CD4-positive, alpha-beta T cell treated with Interleukin-12 subunit alpha and Interleukin-12 subunit beta, for 1 hour (primary cell): ENCODE measurements at places on chromosomes 7 and 10.

DNA sequence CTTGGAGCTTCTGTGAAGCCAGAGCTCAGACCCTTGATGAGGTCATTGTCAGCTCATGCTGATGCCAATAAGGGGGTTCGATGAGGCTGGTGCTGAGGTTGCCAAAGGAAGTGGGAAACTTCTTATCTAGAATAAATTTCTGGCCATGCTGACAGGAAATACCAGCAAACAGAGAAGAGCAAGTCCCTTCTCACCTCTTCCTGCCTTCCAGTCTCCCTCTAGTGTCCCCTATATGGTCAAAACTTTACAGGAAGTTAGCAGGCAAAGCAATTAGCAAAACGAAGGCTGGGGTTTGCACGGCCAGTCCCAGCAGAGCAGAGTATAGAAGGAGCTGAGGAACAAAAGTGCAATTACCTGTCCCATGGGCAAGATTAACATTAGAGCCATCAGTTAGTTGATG is 15.1 kb upstream of the NEUROG3 start:
- DNase-seq, result no peak

DNA sequence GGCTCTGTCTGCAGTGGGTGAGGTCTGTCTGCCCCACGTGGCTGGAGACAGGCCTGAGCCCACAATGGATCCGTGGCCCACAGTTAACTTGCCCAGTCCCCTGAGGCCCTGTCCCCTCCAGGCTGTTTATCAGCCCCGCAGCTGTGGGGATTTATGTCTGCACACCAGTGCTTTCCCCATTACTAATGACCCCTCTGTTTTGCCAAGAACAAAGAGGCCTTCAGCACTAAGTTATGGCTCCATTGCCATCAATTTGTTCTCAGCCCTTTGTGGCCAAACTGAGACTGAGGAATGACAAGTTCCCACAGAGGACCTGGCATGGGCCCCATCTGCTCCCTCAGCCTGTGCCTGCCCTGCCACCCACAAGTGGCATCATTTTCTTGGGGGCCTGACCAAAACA is 138.2 kb downstream of the C10orf105 start:
- DNase-seq, result no peak

- no peak for DNase-seq
Observed at GRCh38 chr7:26345202-26345601, 53.5 kb downstream of the SNX10 start.

GRCh38 chr10:4081685-4082111 is 296.7 kb upstream of the KLF6 start:
- no peak for DNase-seq

DNA sequence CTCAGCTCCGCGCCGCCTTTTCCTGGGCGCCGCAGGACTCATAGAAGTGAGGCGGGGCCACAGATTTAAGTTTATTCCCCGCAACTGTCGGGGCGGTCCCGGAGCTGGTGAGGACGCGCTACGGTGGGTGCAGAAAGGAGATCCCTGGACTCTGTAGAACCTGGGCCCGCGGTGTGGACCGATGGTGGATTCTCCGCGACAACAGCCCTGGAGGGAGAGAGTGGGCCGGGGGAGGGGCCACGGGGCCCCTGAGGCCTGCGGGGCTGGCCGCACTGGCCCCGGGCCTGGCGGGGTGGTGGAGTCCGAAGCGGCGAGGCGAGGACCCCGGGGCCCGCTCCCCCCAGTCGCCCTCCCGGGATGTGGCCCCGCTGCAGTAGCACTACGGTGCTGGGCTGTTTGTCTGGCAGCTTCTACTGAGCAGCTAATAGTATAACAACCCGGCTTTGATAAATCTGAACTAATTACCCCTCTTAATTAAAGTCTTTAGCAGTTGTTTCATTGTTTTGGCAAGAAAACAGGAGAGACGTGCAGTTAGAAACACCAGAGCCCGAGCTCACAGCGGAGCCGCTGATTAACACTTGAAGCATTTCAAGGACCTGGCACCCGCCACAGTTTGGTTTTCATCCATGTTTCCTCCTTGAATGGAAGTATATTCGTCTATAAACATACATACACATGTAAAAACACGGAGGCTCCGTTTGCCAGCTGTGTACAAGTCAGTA is 4.2 kb downstream of the FEZF1 start:
- no peak for DNase-seq

- no peak for DNase-seq
Observed at GRCh38 chr7:39507866-39508551, 58.2 kb upstream of the YAE1 start.

DNA sequence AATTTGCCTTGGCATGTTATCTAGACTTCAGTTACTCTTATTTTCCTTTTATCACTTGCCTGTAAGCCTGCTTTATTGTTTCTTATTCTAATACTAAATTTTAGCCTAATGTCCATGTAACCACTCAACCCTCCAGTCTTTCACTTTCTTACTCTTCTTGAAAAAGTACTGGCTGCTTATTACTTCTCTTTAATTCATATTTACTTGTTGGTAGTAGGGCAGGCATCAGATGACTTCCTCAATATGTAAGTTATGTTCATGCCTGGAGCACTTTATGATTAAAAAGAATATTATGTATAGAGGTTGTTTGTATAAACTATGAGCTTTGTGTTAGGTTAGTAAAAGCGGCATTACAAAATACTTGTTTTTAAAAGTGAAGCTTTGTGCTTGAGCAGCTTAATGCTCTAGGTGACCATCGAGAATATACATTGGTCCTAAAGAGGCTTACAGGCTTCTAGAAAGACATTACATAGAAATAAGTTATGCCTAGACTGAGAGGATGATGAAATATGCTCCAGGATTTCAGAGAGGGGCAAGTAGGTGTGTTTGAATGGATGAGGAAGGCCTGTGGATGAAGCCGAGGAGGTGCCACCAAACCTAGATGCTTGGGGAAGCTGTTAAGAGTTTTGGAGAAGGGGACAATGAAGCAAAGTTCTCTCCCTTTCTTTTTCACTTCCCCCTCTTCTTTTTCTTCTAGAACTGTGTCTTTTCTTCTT is 207.1 kb upstream of the HDAC9 start:
- DNase-seq, result no peak

DNA sequence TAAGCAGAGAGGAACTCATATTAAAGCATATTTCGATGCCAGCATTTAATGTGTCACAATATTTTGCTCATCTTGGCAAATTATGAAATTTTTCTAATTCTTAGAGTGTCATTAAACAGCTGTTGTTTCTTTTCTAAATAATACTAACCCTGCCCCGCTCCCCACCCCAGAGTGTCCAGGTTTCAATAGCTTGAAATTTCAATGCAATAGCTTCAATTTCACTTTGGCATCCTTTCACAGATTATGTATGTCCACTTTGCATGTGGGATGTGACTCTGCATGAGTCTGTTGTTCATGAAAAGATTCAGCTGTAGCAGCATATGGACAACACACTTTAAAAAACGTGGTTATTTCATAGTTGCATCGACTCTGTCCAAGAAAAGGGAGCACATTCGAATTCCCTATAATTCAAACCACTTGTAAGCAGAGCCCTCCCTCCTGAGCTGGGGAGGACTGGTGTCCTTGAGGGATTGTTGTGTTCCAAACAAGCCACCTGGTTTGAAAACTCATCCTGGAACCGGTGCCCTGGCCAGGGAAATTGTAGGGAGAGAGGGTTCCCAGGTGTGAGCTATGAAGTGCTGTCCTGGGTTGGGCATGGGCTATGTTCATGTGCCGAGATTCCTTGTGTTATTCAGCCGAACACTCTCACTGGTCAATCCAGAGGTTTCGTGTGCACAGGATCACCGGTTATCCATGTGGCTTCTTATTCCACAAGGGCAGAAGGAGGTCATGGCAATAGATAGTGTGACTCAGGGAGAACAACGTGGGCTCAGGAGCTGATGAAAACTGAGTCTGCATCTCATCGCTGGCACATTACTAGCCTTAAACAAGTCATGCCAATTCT is 64.6 kb upstream of the CREB5 start:
- DNase-seq, result no peak

DNA sequence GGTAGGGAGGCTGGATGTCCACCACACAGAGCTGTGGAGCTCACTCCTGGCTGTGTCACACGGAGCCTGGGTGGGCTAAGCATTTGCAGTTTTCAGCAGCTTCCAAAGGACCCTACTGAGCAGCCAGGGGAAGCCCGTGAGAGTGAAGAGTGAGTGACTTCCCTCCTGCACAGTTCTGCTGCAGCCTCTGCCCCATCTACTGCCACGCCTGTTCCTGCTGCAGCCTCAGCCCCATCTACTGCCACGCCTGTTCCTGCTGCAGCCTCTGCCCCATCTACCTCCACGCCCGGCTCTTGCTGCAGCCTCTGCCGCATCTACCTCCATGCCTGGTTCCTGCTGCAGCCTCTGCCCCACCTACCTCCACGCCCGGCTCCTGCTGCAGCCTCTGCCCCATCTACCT is 12.2 kb downstream of the ADAM8 start:
- peak; percentile 59 for DNase-seq

- DNase-seq, result no peak
Observed at GRCh38 chr10:546971-547590, 142.4 kb downstream of the DIP2C start.

- DNase-seq, result no peak
Observed at GRCh38 chr7:76294344-76295024, 8.0 kb upstream of the HSPB1 start.

DNA sequence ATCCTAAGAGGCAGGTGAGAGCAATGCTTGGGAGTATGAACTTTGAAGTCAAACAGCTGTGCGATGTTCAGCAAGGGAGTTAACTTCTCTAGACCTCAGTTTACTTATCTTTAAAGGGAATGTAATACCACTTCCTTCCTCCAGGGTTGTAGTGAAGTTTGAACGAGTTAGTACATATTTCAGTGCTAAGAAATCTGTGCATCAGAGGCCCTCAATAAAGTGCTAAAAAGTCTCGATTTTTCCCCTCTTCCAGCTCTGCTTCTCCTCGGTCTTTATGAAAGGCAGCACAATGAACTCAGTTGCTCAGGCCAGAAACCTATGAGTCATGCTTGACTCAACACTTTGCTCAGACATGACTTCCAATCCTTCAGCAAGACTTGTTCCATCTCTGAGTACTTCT is 418.9 kb downstream of the MDFIC start:
- no peak for DNase-seq

- no peak for DNase-seq
Observed at GRCh38 chr10:72323771-72324191, 30.9 kb downstream of the DNAJB12 start.

DNA sequence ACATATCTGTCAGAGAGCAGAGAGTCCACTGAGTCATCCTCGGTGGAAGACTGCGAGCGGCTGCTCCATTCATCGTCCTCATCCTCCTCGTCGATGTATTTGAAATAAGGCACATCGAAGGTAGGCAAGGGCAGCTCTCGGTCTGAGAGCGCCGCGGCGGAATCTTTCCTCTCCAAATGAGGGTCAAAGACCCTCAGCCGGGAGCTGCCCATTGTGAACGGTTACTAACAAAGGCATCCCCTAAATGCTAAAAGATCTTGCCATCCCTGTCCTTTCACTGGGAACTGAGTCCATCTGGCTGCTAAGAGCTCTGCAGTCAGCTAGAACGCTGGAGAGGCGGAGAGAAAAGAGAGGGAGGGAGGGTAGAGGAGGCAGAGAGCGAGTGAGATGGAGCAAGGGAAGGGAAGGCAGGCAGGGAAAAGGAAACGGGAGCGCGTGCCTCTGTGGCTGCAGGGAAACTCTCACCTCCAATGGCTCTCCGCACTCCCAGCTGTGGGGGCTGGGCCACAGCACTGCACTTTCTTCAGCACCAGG is 163.4 kb downstream of the RAPGEF5 start:
- no peak for DNase-seq
